Thymus (tissue), 14 donors: ENCODE measurements at places on chromosomes 1 and 21. TPM values are rescaled to one million over a fixed set of nuclear protein-coding genes. Genes with fewer than 3 reads are reported as not detected.

DNA sequence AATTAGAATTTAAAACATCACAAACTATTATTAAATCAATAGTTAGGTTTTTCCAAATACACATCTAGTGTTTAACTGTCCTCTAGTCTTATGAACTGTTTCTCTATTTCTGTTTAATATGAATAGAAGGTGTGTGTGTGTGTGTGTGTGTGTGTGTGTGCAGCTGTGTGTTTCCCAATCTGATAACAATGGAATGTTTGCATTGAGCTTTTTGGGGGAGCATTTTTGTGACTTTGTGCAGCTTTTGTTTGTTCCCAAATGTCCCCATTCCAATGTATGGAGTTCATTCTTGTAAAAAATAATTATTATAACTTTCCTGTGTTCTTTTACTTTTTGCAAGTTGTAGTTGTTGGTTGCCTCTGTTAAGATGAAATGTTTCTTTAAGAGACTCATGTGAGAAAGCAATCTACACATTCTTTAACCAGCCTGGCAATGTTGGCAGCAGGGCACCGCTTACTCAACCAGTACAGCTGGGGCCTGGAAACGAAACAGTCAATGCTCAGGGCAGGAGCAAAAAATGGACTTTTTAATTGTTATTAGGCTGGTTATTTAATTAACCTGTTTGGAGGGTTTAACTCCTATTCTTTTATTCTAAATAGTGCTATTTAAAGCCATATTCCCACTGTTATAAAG lies 354.3 kb downstream of the SRGAP2C start:
- no peak for DNase-seq
- no peaks in the 10 kb centered on the region for H3K36me3 ChIP-seq
- H3K27ac ChIP-seq, result no peak overlapping the region

- H3K27me3 ChIP-seq, result no peaks in the 10 kb centered on the region
- no peak for DNase-seq
- H3K36me3 ChIP-seq, result no peaks in the 10 kb centered on the region
- no peaks in the 10 kb centered on the region for H3K4me1 ChIP-seq
Measured at GRCh38 chr1:225720937-225721336, 56.7 kb upstream of the SRP9 start.

DNA sequence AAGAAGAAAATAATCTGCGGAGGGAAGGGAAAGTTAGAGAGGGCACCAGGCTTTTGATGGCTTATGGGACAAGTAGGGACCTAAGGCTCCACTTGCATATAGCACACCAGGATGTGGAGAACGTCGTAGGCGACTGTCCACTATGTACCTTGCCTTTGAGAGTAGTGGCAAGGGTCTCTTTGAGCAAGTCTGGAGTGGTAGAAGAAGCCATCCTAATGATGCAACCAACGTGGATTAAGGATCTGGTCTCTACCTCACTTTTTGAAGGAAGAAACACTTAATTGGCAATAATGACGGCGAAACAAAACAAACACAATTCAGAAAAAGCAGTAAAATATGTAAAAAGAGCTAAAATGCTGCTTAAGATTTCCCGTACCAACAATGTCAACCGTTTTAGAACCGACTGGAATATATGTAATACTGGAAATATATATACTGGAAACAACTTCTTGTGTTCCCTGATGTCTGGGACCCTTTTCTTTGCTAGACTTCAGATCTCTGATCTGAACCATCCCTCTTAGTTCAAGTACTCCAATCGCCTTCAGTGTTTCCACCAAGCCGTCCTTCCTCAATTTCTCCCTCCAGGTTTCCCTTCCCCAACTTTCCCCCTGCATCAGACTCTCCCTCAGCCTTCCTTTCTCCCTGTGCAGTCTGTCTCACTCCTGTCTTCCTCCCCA lies 821 bp upstream of the KHDRBS1 start:
- peak overlapping the region; percentile 97 for H3K4me3 ChIP-seq
- peaks cover 10% of the 10 kb centered on the region for H3K36me3 ChIP-seq
- no peaks in the 10 kb centered on the region for H3K27me3 ChIP-seq
- H3K4me1 ChIP-seq, result peaks cover 18% of the 10 kb centered on the region

The COL9A2 gene
- total RNA-seq, result 3.4 TPM

The C1orf105 gene
- 0.28 TPM for total RNA-seq

The STPG1 gene
- 3.3 TPM for total RNA-seq

DNA sequence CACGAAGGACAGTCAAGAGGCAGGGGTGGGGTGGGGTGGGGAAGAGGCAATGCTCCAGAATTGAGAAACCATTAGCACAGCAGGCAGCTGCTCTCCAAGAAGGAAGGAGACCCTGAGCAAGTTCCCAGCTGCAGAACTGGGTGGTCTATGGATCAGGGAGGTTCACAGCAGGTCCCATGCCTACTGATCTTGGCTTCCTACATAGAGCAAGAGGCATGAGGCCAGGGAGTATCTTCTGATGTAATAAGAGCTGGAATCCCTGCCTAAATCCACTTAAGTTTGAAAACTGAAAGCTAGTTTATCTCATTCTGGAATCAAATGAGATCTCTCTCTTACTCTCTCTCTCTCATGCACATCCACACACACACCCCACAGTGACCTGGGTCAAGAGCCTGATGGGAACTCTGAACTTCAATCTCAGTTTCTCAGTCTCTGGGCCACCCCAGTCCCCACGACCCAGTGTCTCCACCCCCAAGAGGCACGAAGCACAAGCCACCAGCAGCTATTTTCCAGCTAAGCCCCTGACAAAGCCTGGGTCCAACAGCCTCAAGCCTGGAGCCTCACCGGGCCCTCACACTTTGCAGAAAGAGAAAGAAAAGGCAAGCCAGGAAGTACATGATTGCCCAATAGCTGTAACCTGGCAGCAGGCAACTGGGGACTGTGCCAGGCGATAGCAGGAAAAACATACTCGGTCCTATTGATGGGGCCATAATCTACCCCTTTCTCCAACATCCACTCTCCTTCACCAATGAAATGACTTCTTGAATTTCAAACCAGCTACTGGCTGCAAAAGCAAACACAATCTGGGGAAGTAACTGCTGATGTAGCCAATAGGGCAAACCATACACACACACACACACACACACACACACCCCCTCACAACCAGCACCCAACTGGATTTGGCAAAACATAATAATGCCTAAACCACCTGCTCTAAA lies 2.2 kb downstream of the NUAK2 start:
- peaks cover 72% of the 10 kb centered on the region for H3K27me3 ChIP-seq
- H3K4me3 ChIP-seq, result peak overlapping the region; percentile 10
- no peaks in the 10 kb centered on the region for H3K36me3 ChIP-seq
- peaks cover 34% of the 10 kb centered on the region for H3K4me1 ChIP-seq
- H3K27ac ChIP-seq, result peak overlapping the region; percentile 17
- no peak for DNase-seq

DNA sequence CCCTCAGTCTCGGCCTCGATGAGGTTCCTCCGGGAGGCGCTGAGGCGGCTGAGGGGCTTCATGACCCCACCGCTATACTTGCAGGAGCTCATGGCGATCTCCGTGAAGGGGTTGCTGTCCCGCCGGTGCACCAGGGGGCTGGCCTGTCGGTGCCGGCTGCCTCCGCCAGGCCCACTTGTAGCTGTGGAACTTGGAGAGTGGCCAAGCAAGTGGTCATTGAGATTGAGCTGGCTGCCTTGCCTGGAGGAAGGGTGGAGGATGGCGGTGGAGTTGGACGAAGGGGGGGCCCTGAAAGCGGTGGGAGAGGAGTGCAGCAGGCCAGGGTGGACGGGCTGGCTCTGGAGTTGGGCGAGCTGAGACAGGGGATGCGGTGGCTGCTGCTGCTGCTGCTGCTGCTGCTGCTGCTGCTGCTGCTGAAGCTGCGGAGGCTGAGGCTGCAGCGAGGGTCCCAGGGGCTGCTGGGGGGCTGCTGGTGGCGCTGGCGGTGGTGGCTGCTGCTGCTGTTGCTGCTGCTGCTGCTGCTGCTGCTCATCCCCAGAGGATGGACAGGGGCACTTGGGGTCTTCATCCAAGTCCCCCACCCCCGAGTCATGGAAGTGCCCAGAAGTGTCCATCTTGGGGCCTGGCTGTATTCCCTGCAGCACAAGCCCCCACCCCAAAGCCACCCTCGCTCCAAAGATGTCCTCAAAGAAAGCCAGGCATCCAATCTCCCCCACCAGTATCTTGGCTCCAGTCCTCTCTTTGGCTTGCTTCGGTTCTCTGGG lies 548 bp downstream of the KCNN3 start:
- H3K4me3 ChIP-seq, result no peak overlapping the region
- DNase-seq, result no peak
- no peak overlapping the region for H3K27ac ChIP-seq
- peaks cover 14% of the 10 kb centered on the region for H3K4me1 ChIP-seq

- H3K27me3 ChIP-seq, result no peaks in the 10 kb centered on the region
- peak overlapping the region; percentile 80 for H3K27ac ChIP-seq
Measured at GRCh38 chr21:45642122-45642813, 1.3 kb upstream of the PCBP3 start.

GRCh38 chr1:209048941-209049669 lies 534.4 kb upstream of the CAMK1G start:
- H3K4me3 ChIP-seq, result no peak overlapping the region
- DNase-seq, result no peak
- no peak overlapping the region for H3K27ac ChIP-seq
- no peaks in the 10 kb centered on the region for H3K4me1 ChIP-seq
- H3K27me3 ChIP-seq, result no peaks in the 10 kb centered on the region

- no peaks in the 10 kb centered on the region for H3K27me3 ChIP-seq
- DNase-seq, result no peak
Measured at GRCh38 chr1:175410560-175410959, 218.0 kb upstream of the KIAA0040 start.
